ENCODE measurements at places on chromosomes 6 and 20. TPM values are rescaled to one million over a fixed set of nuclear protein-coding genes. Genes with fewer than 3 reads are reported as not detected.

- no peak for DNase-seq
Measured at GRCh38 chr20:750801-751200, 17.5 kb downstream of the SLC52A3 start.

DNA sequence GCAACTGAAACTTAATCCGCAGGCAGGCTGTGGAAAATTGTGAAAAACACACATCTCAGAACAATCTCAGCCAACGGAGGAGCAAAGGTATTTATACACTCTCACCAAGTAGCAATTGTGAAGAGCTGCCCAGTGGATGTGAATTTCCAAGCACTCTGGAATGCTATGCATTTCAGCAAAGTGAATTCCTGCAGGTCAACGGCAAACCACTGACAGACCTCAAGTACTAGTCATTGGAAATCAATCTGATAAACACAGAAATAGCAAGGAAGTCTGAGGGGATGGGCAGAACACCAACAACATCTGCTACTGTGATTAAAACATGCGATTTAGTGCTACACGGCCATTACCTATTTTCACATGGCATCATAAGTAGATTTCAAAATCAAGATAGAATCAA, 429.1 kb downstream of the HTR1B start:
- peak; percentile 37 for DNase-seq

GRCh38 chr6:152310371-152310954, 326.7 kb downstream of the SYNE1 start:
- no peak for DNase-seq

DNA sequence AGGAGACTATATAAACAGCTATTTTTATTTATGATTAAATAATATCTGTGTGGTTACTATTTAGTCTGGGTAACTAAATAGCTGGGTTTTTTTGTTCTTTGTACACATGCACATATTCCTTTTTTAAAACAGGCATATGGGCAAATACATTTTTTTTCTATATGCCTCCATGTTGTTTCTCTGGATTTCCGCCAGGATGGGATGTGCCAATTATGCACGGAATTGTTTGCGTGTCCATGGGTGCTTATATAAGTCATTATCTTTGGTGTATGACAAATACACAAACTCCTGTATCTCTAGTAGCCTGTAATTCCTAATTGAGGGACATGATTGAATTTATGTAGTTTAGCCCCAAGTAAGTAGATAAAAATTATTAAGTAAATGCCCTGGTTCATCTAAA, 226.9 kb downstream of the BCKDHB start:
- no peak for DNase-seq

DNA sequence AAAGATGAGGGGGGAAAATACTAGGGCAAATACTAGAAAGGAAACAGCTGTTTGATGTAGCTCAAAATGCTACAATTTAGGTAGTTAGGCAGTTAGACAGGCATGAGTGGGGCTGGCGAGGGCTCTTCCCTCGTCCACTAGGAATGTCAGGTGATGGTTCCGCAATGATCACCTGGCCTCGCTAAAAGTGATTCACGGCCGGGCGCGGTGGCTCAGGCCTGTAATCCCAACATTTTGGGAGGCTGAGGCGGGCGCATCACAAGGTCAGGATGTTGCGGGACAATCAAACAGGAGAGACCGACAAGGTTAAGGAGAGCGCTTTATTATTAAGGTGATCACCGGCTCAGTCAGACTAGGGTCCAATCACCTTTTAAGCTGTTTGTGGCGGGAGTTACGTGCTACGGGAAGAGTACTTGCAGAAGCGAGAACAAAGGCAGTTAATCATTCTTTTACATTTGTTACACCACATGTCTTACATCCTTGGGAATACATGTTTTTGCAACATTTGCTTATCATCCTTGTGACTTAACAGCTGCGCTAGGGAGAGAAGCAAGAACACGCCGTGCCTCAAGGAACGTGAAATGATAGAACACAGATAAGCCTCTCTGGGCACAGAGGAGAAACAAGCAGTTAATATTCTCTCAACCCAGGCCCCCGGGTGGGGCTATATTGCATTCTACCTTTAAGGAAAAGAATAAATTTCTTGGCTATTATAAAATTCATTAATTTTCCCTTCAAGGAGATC, 1025.4 kb downstream of the EYS start:
- no peak for DNase-seq

DNA sequence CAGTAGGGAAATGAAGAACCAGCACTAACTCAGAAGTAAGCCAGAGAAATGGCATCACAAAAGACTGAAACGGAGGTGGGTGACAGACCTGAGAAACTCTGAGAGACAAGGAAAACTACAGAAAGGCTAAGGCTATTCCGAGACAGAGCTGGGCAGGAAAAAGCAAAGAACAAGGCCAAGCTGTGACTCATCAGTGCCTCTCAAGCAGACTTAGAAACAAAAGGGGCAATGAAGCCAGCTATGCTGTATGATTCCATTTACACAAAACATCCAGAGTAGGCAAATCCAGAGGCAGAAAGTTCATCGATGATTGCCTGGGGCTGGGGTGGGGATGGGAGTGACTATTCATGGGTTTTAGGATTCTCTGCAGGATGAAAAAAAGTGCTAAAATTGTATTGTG, 50.0 kb downstream of the SLC23A2 start:
- DNase-seq, result peak; percentile 74

The OPRL1 gene
- 0.15 TPM for total RNA-seq

DNA sequence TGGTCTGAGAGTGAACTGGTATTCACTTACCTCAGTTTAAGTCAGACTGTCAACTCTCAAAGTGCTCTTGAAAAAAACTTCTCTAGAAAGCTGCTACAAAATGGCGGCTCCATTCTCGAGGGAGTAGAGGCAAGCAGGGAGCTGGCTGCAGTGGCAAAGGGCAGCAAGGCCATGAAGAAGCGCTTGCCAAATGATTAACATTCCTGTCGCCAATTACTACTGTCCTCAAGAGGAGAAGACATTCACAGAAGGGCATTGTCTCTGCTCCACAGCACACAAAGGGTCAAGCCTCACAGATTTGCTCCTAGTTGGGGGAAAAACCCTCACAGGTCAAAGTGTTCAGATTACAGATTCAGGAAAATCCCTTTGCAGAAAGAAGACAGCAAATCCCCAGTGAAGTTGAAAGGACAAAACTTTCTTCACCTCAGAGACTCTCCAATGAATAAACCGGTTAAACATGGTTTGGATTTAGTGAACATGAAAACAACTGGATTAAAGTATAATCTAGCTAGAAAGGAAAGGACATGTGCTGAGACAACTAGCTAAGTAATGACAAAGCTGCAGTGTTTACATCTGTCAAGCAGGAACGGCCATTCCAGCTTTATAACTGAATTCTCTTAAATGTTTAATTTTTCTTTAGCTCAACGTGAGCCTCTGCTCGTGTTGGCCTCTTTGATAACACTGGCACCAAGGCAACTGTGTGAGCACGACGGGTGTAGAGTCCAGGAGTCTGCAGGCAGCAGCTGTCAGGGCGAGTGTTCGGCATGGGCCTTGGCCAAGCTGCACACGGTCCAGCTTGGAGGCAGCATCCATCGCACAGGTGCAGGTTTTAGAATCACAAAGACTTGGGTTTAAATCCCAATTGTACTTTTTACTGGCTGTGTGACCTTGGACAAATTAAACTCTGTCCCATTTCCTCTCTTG, 37.6 kb downstream of the NR2E1 start:
- DNase-seq, result no peak

DNA sequence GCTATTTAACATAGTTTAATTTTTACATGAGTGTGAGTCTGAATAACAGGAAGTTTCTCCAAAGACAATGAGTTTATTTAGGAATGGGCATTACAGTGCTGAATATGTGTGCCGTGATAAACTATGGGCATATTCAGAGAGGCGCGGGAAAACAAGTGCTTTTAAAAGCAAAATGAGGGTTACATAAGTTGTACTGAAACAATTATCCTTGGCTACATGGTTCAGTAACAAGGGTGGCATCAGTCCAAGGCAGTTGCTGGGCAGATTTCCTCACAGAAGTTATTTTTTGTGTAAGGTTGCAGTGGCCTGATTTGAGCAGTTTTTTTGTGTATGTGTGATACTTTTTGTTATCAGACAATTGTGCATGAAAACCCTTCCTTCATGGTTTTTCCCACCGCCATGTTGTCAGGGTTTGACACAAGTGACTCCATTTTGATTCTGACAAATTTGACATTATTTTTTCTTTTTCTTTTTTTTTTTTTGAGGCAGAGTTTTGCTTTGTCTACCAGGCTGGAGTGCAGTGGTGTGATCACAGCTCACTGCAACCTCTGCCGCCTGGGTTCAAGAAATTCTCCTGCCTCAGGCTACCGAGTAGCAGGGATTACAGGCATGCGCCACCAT, 22.3 kb upstream of the PXDC1 start:
- DNase-seq, result peak; percentile 51

DNA sequence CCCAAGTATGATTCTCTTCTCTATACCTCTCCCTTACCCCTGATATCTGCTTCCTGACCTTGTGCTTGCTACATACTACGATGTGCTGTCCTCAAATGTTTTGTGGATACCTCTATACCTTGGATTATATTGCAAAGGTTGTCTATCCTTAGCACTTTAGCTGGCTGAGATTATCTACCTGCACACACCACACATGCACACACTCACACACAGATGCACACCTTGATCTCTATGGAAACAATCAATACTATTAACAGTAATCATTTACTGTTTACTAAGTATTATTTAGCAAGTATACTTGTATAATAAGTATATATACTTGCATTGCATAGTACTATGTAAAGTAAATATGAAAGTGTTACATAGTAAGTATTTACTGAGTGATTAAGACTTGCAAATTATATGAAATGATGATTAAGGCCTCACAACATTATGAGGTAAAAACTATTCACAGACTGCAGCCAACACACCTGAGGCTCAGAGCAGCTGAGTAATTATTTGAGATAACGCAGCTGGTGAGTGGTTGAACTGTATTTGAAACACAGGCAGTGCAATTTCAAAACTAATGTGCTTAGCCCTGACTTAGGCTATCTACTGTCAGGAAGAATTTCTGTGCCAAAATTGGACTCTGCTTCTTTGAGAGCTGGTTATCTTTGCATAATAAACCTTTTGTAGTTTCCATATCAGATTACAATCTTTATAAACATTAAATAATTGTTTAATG, 699.9 kb downstream of the FRK start:
- no peak for DNase-seq

DNA sequence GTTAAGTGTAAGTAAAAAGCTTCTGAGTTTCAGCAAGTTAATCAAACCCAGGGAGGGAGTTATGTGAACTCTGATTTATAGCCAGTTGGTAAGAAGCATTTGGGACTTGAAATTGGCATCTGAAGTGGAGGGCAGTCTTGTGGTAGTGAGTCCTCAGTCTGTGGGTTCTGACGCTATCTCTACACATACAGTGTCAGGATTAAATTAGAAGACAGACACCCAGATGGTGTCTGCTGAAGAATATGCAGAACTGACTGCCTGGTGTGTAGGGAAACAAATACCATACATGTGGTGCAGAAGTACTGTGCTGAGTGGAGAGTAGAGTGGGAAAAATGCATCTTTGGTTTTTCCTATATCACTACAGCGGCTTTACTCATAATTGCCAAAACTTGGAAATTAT, 43.5 kb upstream of the PLN start:
- DNase-seq, result no peak

- DNase-seq, result no peak
Measured at GRCh38 chr20:10078403-10078802, 43.6 kb downstream of the ANKEF1 start.

The BPI gene
- total RNA-seq, result not detected

DNA sequence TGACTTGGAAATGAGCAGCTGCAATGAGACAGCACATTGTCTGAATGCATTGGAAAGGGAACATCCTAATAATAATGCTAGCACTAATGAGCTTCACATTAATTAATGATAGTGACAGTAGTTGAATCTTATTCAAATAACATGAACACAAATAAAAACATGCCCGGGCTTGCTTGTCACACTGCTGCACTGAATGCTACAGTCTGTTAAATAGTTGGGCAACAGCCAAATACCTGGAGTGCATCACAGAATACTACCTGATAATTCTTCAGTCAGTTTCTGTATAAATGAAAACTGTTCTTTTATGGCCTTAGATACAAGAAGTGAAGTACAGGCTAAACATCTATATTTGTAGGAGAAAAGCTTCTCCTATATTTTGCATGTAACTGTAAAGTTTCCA, 458.7 kb downstream of the RNF144B start:
- peak; percentile 38 for DNase-seq

- peak; percentile 18 for DNase-seq
Measured at GRCh38 chr6:37607944-37608343, 89.7 kb downstream of the MDGA1 start.

- DNase-seq, result no peak
Measured at GRCh38 chr20:32875673-32876072, 16.9 kb downstream of the EFCAB8 start.

GRCh38 chr6:41345901-41346300, 10.5 kb downstream of the NCR2 start:
- DNase-seq, result no peak

The KCNQ5 gene
- total RNA-seq, result 10.3 TPM

DNA sequence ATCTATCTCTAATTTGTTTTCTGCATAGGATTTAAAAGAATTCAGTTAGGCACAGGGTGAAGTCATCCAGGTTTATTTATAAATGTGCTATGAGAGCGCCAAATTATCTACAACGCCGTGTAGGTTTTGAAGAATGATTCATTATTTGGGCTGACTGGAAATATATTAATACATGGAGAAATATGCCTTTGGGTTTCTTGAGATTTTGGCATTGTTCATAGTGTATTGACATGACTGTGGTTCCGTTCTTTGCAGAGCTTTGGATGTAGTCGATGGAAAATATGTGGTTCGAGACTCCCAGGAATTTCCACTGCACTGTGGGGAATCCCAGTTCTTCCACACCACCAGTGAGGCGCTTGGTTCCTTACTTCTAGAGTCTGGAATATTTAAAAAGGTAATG, 90.9 kb downstream of the CRYBG1 start:
- peak; percentile 25 for DNase-seq

GRCh38 chr6:10624836-10625235, 69.6 kb downstream of the C6orf52 start:
- no peak for DNase-seq

GRCh38 chr20:17884307-17885003, 84.1 kb downstream of the SNX5 start:
- DNase-seq, result no peak

GRCh38 chr20:2746636-2747265, 53.7 kb downstream of the CPXM1 start:
- DNase-seq, result no peak

The ACSS1 gene
- total RNA-seq, result 0.83 TPM

DNA sequence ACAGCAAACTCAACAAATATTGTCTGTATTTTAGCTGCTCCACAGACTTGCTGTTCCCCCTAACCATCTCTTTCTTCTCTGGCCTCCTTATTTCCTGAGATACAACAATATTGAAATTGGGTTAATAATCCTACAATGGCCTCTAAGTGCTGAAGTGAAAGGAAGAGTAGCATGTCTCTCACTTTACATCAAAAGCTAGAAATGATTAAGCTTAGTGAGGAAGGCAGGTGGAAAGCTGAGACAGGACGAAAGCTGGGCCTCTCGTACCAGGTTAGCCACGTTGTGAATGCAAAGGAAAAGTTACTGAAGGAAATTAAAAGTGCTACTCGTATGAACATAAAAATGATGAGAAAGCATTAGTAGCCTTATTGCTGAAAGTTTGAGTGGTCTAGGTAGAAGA, 63.8 kb downstream of the ELOVL5 start:
- no peak for DNase-seq

All from MCF 10A (cell line).